Activated T-cell treated with anti-CD3 and anti-CD28 coated beads, Interleukin-2, amount 50 U/mL, for 72 hours (primary cell): ENCODE measurements at places on chromosomes 1 and 21.

- DNase-seq: no peak
Observed at GRCh38 chr1:213656039-213656438, 331.7 kb upstream of the PROX1 start.

DNA sequence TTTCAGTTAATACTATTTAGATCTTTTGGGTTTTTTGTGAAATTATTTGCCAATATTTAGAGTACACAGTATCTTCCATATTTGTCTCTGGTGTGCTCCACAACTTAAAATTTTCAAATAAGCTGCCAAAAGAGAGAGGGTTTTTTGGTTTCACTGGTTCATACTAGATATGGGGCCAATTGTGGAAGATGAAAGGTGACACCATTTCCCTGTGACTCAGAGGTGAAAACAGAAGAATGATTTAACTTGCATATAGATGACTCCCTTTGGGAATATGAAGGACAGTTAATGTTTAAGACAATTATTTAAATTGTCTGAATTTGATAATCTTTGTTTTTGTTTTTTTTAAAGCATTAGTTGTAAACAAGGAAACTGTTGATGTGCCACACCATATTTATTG is 37.5 kb downstream of the IVNS1ABP start:
- no peak for DNase-seq

DNA sequence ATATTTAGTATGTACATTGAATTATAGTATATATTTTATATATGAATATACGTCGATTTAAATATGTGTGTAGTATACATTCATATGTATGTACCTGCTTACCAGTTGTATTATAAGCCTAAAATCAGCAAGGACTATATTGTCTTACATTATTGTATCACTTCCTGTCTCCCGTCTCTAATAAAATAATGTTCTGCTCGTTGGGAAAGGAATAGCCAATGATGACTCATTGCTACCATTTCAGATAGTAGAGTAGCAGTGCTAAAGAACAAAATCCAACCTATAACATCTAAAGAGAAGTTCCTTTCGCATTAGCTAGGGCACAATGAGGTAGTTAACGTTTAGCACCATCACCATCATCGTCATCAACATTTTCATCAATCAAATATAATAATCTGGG is 39.9 kb upstream of the SMYD2 start:
- no peak for DNase-seq

GRCh38 chr1:182111496-182111895 is 50.0 kb upstream of the ZNF648 start:
- DNase-seq: no peak
